ENCODE measurements at places on chromosomes 4 and X.
A peak's percentile ranks its signal among the peaks of the same experiment; 100 is the strongest.

DNA sequence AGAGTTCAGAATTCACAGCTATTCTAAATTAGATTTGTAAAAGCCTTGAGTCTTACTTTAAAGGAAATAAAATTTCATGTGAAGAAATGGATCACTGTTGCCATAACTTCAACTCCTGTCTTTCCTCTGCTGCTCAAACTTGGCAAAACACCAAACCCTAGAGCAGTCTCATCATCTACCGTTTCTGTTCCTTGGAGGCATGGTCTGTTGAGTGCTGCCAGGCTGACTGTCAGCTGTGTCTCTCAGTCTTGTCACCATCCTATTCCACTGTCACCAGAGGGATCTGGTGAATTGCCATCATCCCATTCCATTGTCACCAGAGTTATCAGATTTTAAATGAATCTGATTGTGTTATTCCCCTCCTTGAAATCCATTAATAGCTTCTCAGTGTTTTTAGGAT is 55.6 kb downstream of the STIM2 start:
- H3K4me1 ChIP-seq, result peaks cover 66% of the 10 kb centered on the region
- no peak overlapping the region for H3K27ac ChIP-seq
- DNase-seq, result no peak
- H3K4me3 ChIP-seq, result no peak overlapping the region
- H3K36me3 ChIP-seq, result peaks cover 22% of the 10 kb centered on the region

DNA sequence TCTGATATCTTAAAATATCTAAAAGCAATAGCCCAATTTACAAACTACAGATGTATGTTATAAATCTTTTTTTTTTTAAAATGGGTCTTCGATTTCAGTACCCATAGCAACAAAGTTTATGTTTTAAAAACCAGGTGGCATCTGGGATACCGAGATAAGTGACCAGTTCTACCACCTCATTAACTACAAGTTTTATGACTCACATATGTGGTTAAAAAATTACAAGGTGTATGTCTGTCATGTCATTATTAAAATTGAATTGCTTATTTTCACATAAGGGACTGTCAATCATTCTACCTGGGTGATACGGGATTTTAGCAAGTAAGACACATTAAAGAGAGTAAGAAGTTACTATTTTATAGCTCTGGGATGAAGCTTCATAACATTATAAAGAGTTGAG is 192.0 kb upstream of the ETNPPL start:
- DNase-seq, result no peak
- peaks cover 2% of the 10 kb centered on the region for H3K27me3 ChIP-seq
- H3K27ac ChIP-seq, result no peak overlapping the region
- H3K4me1 ChIP-seq, result no peaks in the 10 kb centered on the region
- H3K36me3 ChIP-seq, result no peaks in the 10 kb centered on the region
- H3K4me3 ChIP-seq, result no peak overlapping the region

DNA sequence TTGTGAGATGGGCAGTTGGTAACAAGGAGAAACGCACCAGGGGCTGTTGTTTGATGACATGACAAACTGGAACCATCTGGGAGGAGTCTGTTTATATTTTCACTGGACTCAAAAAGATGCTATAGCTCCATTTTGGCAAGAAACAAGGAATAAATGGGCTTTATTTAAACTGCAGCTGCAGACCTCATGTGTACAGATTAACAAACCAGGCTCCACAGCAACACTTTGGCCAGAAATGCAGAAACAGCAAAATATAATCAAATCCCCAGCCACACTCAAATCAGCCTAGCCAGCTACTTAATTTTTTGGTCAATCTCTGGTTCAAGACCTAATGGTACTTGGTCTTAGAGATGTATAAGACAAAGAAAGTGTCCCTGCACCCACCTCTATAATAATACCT is 52.7 kb downstream of the ASB9 start:
- no peaks in the 10 kb centered on the region for H3K4me1 ChIP-seq
- H3K4me3 ChIP-seq, result no peak overlapping the region
- H3K27me3 ChIP-seq, result no peaks in the 10 kb centered on the region
- DNase-seq, result no peak
- H3K36me3 ChIP-seq, result no peaks in the 10 kb centered on the region
- H3K27ac ChIP-seq, result no peak overlapping the region

- no peaks in the 10 kb centered on the region for H3K36me3 ChIP-seq
- no peaks in the 10 kb centered on the region for H3K4me1 ChIP-seq
- no peak overlapping the region for H3K27ac ChIP-seq
- H3K4me3 ChIP-seq, result no peak overlapping the region
Measured at GRCh38 chr4:85381968-85382367, 93.0 kb upstream of the ARHGAP24 start.

- H3K27ac ChIP-seq, result no peak overlapping the region
- no peak overlapping the region for H3K4me3 ChIP-seq
- H3K27me3 ChIP-seq, result no peaks in the 10 kb centered on the region
- no peaks in the 10 kb centered on the region for H3K36me3 ChIP-seq
- no peaks in the 10 kb centered on the region for H3K4me1 ChIP-seq
- DNase-seq, result no peak
Measured at GRCh38 chr4:69376450-69376849, 96.2 kb downstream of the UGT2B28 start.

DNA sequence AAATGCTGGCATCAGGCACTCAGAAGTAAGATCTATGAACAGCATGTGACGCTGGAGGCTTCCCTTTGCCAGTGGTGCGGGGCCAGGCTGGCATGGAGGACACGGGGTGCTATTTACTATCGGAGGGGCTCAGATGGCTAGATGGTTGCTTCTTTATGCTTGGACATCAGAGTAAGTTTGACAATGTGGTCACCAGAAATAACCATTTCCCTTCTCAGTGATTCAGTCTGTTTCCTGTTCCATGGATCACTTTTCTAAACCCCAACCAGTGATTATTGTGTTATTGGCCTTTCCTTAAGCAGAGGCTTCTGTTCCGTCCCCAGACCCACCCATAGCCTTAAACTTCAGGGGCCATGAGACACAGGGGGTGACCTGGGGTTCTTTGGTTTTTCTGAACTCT is 55.4 kb upstream of the DHX15 start:
- no peak overlapping the region for H3K4me3 ChIP-seq
- H3K4me1 ChIP-seq, result no peaks in the 10 kb centered on the region
- no peaks in the 10 kb centered on the region for H3K36me3 ChIP-seq
- H3K27me3 ChIP-seq, result peaks cover 5% of the 10 kb centered on the region
- no peak overlapping the region for H3K27ac ChIP-seq

DNA sequence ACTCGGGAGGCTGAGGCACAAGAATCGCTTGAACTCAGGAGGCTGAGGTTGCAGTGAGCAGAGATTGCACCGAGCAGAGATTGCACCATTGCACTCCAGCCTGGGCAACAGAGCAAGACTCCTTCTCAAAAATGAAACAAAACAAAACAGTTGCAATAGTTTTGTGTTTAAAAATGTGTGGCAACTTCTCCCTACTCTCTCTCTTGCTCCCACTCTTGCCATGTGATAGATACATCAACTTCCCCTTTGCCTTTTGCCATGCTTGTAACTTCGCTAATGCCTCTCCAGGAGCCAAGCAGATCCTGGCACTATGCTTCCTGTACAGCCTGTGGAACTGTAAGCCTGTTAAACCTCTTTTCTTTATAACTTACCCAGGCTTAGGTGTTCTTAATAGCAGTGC is 52.5 kb upstream of the INTU start:
- no peaks in the 10 kb centered on the region for H3K36me3 ChIP-seq
- H3K27ac ChIP-seq, result no peak overlapping the region
- H3K27me3 ChIP-seq, result peaks cover 2% of the 10 kb centered on the region
- no peak for DNase-seq

DNA sequence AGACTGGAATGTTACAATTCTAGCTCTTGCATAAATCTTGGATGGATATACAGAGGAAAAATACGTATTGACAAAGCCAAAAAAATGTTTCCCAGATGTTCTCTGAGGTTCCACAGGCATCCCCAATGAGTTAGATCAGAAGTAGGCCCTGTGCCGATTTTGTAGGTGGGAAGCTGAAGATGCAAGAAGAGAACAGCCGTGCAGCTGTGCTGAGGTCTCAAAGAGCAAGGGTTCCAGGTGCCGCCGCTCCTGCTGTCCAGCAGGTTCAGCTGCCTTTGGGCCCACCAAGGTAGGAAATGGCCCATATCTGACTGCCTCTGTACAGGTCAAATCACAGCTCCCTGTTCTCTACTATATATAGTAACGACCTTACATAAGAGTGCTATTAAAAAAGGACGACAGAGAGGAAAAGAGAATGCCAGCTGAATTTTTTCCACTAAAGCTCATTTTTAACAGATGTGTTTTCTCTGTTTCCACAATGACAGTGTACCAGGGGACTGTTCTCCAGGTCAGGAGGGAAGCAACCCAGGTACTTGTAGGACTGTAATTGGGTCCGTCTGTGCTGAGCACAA is 155.6 kb downstream of the CBR4 start:
- DNase-seq, result no peak
- H3K4me3 ChIP-seq, result no peak overlapping the region
- peaks cover 8% of the 10 kb centered on the region for H3K27me3 ChIP-seq
- peaks cover 8% of the 10 kb centered on the region for H3K4me1 ChIP-seq
- no peaks in the 10 kb centered on the region for H3K36me3 ChIP-seq
- H3K27ac ChIP-seq, result no peak overlapping the region

- H3K27ac ChIP-seq, result no peak overlapping the region
- no peak overlapping the region for H3K4me3 ChIP-seq
- H3K27me3 ChIP-seq, result no peaks in the 10 kb centered on the region
- H3K36me3 ChIP-seq, result no peaks in the 10 kb centered on the region
- no peaks in the 10 kb centered on the region for H3K4me1 ChIP-seq
- DNase-seq, result no peak
Measured at GRCh38 chrX:101478366-101478765, 6.9 kb upstream of the ARMCX4 start.

DNA sequence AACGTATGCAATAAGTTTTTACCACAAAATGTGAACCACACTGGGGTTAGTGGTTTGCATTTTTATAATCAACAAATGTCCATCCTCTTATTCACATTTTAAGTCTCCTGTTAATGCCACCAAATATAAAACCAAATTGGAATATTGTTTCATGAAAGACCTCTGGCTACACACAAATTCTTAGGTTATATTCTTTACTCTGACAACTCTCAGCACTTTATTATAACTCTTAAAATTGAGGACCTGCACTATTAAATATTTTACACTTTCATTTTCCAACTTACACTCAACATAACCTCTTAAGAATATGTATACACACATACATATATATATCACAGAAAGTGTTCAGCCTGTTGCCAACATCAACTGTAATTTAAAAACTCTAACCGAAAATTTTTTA is 2.8 kb downstream of the PDE5A start:
- peaks cover 17% of the 10 kb centered on the region for H3K4me1 ChIP-seq
- no peak overlapping the region for H3K27ac ChIP-seq
- no peak overlapping the region for H3K4me3 ChIP-seq
- no peaks in the 10 kb centered on the region for H3K36me3 ChIP-seq
- DNase-seq, result no peak

DNA sequence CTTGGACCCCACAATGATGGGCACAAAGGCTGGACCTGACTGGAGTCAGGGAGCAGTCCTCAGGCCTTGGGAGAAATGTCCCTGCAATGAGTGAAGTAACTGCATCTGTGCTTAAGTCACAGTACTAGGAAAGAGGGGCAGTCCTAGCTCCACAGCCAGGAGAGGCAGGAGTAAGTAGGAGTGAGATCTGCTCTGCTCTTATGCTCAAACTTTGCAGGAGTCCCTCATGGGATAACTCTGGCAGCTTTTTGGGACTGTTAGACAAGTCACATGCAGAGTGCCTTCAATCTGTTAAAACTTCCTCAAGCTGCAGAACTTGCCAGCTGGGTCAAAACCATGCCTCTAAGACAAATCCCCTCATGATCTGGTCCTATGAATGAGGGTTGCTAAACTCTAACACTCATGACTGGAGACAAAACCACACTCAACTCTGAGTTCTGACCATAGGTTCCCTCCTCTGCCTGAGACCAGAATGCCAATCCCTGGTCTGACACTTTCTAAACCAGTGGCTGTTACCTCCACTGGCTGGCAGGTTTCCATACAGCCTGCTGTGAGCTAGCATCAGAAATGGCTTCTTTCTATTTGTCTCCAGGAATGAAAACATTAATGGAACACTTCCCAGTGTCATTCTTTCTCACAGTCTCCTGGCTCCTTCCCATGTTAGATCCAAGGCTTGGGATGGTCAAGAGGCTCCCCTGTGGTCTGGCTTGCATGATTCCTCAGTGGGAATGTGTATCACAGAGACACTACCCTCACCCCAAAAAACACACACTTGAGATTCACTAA is 819.3 kb downstream of the PCDH7 start:
- no peaks in the 10 kb centered on the region for H3K4me1 ChIP-seq
- H3K4me3 ChIP-seq, result no peak overlapping the region
- DNase-seq, result no peak

- peaks cover 21% of the 10 kb centered on the region for H3K27me3 ChIP-seq
- no peak overlapping the region for H3K27ac ChIP-seq
- no peak for DNase-seq
- H3K4me3 ChIP-seq, result no peak overlapping the region
- H3K36me3 ChIP-seq, result no peaks in the 10 kb centered on the region
- peaks cover 6% of the 10 kb centered on the region for H3K4me1 ChIP-seq
Measured at GRCh38 chr4:87882861-87883260, 50.1 kb downstream of the MEPE start.

- no peak for DNase-seq
- no peaks in the 10 kb centered on the region for H3K36me3 ChIP-seq
- H3K27me3 ChIP-seq, result no peaks in the 10 kb centered on the region
- no peak overlapping the region for H3K4me3 ChIP-seq
- H3K4me1 ChIP-seq, result no peaks in the 10 kb centered on the region
Measured at GRCh38 chr4:71872767-71873415, 89.0 kb upstream of the GC start.

DNA sequence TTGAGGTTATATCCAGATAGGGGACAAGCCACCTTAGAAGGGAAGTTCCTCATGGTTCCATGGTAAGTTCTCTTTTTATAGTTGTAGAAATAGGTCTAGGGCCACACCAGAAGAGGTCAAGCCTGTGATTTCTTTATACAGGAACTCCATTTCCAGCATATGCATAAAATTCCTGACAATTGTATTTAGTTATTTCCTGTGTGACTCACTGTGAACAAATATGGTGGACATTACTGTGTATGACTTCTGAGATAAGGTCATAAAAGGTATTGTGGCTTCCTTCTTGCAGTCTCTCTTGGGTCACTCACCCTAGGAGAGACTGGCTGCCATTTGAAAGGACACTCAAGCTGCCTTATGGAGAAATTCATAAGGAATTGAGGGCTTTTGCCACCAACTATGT is 2.2 kb upstream of the C4orf36 start:
- peaks cover 29% of the 10 kb centered on the region for H3K27me3 ChIP-seq
- no peaks in the 10 kb centered on the region for H3K36me3 ChIP-seq
- no peak overlapping the region for H3K27ac ChIP-seq
- no peak for DNase-seq

DNA sequence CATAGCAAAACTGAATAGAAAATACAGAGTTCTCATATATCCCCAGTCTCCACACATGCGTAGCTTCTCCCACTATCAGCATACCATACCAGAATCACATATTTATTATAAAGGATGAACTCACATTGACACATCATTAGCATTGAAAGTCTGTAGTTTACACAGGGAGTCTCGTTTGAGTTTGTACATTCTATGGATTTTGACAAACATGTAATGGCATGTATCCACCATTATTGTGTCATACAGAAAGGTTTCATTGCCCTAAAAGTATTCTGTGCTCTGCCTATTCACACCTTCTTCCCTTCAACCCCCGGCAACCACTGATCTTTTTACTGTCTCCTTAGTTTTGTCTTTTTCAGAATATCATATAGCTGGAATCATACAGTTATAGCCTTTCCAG is 562.4 kb downstream of the KCTD8 start:
- no peaks in the 10 kb centered on the region for H3K27me3 ChIP-seq
- no peaks in the 10 kb centered on the region for H3K36me3 ChIP-seq
- no peaks in the 10 kb centered on the region for H3K4me1 ChIP-seq
- DNase-seq, result no peak

- DNase-seq, result peak; percentile 13
- H3K36me3 ChIP-seq, result peaks cover 11% of the 10 kb centered on the region
- no peak overlapping the region for H3K4me3 ChIP-seq
- peaks cover 29% of the 10 kb centered on the region for H3K4me1 ChIP-seq
- peaks cover 17% of the 10 kb centered on the region for H3K27me3 ChIP-seq
Measured at GRCh38 chr4:76301068-76301774, 5.3 kb upstream of the STBD1 start.
